ENCODE measurements at places on chromosomes 1 and 21.

GRCh38 chr1:112399456-112399855 is 3.4 kb downstream of the CTTNBP2NL start:
- no peak for DNase-seq

DNA sequence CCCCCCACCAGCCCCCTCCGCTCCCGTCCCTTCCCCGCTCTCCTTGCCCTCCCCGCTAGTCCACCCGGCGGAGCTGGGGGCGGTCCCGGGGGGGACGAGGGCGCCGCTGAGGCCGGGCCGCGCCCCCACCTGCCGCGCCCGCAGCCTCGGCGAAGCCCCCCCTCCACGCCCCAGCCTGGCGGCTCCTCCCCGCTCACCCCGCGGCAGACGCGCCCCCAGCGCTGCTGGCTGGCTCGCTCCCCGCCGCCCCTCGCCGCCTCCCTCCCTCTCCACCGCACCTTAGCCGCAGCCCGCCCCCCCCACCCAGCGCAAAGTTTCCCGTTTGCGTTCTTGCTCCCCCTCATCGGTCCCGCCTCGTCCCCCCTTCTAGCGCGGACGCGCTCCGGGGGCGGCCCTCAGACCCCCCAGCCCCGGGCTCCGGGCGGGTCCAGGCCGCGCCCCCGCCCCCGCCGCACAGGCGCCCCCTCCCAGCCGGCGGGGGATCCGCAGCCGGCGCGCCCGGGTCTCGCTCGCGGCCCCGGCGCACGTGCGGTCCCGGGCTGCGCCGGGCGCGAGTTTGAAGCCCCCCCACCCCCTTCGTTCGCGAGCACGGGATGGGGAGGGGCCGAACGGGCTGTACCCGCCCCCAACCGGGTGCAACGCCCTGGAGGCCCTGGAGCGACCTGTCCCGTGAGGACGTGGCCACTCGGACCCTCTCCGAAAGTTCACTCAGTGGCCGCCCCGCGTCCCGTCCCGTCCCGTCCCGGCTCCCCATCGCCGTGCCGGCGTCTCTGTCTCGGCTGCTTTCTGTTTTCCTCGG is 623 bp downstream of the PTPRF start:
- DNase-seq, result peak; percentile 57

DNA sequence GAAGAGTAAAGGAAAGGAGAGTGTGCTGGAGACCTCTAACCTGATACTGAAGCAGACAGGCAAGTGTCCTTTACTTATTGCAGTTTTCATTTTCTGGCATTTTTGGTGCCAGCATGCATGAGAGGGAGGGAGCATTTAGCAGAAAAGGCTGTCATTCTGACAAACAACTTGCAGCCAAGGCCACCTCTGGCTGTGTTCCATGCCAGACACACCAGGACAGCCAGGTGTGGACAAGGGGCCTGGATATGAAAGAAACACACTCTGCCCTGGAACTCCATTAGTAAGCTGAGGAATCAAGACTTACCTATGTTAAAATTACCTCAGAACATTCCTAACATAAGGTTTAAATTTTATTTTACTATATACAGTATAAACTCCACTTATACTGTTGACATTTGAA is 365.4 kb upstream of the CAMK1G start:
- no peak for DNase-seq

DNA sequence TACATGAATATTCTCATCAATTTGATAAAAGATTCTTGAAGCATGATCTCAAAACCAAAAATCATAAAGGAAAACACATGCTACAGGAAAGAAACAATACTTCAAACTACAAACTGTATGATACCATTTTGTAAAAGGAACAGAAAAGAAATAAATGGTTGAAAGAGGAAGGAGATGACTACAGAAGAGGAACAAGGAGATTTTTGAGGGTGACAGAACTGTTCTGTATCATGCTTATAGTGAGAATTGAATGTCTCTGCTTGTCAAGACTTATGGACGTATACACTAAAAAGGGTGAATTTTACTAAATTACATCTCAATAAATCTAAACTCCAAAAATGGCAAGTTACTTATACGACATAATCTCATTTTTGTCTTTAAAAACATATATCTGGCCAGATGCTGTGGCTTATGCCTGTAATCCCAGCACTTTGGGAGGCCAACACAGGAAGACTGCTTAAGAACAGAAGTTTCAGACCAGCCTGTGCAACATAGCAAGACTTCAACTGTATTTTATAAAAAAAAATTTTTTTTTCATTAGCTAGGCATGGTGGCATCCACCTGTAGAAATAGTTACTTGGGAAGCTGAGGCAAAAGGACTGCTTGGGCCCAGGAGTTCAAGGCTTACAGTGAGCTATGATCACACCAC is 125.4 kb downstream of the EIF4G3 start:
- DNase-seq, result no peak

- no peak for DNase-seq
Observed at GRCh38 chr1:115762779-115763178, 5.7 kb downstream of the CASQ2 start.

- DNase-seq, result no peak
Observed at GRCh38 chr1:247518613-247518891, 17.7 kb downstream of the OR2C3 start.

GRCh38 chr1:53567851-53568250 is 108.7 kb downstream of the DMRTB1 start:
- no peak for DNase-seq

GRCh38 chr1:35633547-35633946 is 7.8 kb downstream of the PSMB2 start:
- no peak for DNase-seq

- DNase-seq, result no peak
Observed at GRCh38 chr1:204224655-204225054, 10.9 kb upstream of the GOLT1A start.

DNA sequence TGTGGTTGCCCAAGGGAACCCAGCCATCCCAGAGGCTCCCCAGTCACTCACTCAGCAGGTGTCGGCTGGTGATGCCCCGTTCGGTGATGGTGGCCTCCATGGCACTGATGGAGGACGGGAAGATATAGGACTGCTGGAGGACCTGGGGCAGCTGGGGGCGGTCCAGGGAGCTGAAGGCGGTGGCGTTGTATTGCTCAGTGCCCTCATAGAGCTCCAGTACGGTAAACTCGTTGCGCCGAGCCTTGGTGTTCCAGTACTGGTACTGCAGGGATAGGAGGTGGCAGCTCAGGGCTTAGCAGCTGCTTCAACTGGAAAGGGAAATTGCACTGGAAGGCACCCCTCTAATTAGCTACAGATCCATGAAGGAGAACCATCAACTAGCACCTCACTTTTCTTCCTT is 12.5 kb upstream of the UBR4 start:
- no peak for DNase-seq

GRCh38 chr21:31941694-31942093 is 68.9 kb downstream of the HUNK start:
- DNase-seq, result no peak

GRCh38 chr1:24866211-24867083 is 63.6 kb downstream of the RUNX3 start:
- DNase-seq, result no peak

- no peak for DNase-seq
Observed at GRCh38 chr1:22751124-22751531, 40.5 kb downstream of the EPHB2 start.

DNA sequence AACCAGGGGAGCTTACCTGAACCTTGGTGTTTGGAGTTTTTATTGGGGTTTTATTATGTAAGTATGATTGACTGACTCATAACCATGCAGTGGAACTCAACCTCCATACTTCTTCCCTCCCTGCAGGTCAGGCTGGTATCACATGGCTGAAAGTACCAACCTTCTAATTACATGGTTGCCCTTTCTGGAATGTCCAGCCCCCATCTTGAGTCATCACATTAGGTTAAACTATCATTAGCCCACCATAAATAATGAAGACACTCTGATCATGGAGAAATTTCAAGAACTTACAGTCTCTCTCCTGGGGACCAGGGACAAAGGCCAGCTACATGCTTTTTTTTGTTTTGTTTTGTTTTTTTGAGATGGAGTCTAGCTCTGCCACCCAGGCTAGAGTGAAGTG is 19.2 kb upstream of the DPH5 start:
- DNase-seq, result no peak

DNA sequence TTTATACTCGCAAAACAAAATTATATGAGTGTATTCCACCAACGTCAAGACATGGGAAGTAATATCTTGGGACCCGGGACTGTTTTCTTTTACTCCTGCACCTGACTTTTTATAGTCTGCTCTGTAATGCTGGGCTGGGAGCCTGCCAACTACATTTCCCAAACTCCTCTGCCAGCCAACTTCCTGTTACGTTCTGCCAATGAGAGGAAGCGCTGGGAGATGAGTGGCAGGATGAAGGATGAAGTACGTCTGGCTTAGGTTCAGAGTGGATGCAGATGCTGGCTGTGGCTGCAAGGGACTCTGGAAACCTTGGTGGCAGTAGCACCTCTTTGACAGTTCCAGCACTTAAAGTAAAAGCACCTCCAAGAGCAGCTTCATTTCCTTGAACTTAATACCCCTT is 59.6 kb downstream of the USP24 start:
- DNase-seq, result no peak

DNA sequence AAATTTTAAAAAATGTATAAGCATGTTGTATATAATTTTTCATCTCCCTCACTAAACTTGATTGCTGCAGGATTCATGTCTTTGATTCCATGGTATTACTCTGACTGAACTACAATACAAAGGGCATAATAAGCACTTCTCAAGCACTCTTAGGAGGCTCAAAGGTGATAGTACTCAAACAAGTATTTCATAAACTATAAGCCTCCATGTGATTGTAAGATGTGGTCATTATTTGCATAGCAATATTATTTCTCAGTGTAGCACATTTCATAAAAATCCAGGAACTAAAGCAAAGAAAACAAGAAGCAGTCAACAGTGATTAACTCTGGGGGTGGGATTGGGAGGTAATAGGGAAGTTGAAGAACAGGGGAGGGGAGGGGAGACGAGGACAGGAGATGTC is 106.2 kb upstream of the DPT start:
- no peak for DNase-seq

DNA sequence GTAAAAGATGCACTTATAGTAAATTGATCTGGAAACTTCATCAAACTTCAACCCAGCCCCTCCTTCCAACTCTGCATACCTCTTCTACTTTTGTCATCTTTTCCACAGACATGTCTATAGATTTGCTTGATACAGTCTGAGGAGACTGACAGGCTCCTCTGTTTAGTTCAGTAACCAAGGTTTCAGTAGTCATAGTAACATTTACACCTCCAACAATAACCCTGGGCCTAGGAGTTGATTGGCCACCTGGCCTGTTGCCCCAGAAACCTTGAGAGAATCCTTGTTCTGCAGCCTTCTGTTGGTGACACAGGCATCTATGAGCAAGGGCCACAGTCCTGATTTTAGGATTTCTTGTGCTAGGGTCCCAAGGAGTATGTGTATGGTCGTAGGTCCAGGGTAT is at the start of gene CFAP141:
Gene CFAP141 (minus strand): TSS at position 138 of the 400 bp plus-strand sequence. CDS start 26 bp downstream, at position 112.
- DNase-seq, result no peak

DNA sequence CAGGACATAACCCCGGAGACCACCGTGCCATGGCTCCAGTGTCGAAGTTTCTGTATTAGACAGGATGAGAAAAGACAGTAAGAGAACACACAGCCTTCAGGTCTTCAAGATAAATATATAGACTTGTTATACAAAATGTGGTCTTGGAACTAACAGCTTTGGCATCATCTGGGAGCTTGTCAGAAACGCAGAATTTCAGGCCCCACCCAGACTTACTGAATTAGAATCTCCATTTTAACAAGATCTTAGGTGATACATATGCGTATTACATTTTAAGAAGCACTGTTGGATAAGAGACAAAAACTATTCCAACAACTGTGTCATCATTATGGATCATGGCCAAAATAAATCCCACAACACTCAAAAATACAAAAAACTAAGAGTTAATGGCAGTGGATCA is 239.3 kb downstream of the ASTN1 start:
- no peak for DNase-seq
